ENCODE measurements at places on chromosomes 3 and 15. TPM values are rescaled to one million over a fixed set of nuclear protein-coding genes. Genes with fewer than 3 reads are reported as not detected.

GRCh38 chr3:122946185-122946584, 81.4 kb downstream of the SEMA5B start:
- no peak for DNase-seq

GRCh38 chr15:68699881-68700454, 120.7 kb downstream of the ANP32A start:
- no peak for DNase-seq

DNA sequence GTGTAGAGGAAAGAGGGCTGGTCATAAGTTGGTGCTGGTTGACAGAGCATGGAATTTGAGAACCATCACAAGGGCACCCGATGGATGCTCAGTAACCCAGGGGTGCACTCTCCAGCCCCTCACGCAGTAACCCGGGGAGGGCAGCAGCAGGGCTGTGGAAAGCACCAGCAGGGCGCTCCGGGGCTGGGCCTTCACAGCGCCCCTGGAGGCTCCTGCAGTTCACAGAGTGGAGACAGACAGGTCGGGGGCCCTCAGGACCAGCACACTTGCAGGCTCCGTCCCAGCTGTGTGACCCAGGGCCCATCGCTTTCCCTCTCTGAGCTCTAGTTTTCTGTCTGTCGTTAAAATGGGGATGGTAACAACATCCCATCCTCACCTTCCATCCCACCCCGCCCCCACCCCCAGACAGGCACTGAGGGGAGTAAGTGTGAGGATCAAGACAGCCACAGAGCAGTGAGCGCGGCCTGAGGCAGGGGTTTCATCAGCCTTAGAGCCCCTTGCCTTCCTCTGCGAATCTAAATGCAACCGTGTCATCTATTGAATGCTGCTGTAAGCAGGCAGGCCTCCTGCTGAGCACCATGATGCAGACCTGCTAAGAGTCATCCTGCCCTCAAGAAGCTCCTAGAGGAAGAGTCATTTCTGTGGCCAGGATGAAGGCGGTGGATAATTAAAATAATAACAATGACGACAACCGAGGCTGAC, 90.2 kb upstream of the LINGO1 start:
- no peak for DNase-seq

DNA sequence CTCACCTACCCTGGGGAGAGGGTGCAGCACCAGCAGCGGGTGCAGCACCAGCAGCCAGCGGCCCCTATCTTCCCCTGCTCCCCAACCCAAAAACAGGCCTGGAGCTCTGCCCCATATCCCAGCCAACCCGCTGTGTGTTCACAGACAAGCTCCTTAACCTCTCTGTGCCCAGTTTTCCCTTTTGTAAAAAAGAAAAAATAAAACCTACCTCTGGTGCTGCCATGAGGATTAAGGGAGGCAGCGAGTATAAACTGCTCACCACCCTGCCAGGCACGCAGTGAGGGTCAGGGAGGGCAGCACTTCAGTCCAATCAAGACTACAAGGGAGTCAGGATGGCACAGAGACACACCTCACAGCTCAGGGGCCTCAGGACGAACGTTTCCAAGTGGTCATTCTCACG, 163.3 kb downstream of the NUP210 start:
- no peak for DNase-seq

DNA sequence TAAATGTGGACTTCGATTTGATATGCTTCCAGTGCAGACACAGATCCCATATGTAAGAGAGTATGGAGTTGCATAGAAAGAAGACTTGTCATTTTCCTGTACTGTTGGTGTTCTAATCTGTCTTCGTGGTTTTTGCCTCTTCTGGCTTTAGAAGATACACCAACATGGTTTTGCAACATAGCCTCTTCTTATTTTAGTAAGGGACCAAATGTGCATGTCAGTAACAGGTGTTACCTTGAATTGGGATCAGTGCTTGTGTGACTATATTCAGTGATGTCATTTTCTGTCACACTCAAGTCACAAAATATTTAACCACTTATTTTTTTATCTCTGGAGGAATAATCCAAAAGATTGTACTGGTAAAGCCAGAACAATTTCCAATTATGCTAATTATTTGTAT, 140.4 kb downstream of the SNRPN start:
- no peak for DNase-seq

RHOV gene
- total RNA-seq: 2.0 TPM

ROBO2 gene
- total RNA-seq: 1.4 TPM

GRIP2 gene
- total RNA-seq: not detected

CLDN1 gene
- 305 TPM for total RNA-seq

SLC24A5 gene
- not detected for total RNA-seq

LXN gene
- 4.9 TPM for total RNA-seq
